SK-N-DZ (cell line): ENCODE measurements at places on chromosomes 13 and 19.

DNA sequence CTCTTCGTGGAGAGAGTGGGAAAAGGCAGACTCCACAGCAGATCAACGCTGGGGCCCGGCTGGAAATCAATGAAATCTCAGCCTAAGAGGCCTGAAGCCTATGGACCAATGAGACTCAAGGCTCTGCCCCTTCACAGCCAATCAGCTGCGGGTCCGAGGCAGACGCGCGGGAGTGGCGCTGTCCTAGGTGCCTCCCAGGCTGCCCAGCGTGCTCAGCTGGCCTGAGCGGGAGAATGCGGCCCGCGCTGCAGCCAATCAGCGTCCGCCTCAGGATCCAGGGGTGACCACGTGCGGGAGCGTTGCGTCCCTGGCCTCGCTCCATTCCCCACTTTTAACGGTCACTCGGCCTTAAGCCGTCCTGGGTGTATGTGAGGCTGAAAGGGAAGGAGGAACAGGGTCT lies at the start of gene ZBTB32:
Gene ZBTB32 (plus strand): TSS at position 341 of the 400 bp plus-strand sequence. CDS start 10,069 bp downstream, outside the sequence.
- DNase-seq = peak; percentile 46

DNA sequence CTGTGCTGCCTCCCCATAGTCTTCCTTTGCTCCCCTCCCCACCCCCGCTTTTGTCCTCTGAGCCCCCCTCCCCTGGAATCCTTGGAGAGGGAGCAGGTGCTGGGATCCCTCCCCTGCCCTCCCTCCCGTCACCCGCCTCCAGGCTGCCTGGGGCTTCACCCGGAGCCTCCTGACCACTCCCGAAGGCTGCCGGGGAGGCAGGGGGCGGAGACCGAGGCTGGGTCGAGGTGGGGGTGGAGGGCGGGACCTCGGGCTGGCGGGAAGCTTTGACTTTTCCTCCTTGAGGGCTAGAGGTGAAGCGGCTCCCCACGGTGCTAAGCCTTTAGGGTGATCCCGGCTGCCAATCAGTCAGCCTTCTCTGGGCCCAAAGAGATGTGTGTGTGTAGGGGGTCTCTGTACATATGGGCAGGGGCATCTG lies 1.5 kb downstream of the KMT5C start:
- peak; percentile 65 for DNase-seq

GRCh38 chr13:65188721-65189120 lies 2041.4 kb downstream of the PCDH9 start:
- DNase-seq = no peak

GRCh38 chr19:53868892-53869804 lies 1.5 kb downstream of the MYADM start:
- peak; percentile 89 for DNase-seq

- no peak for DNase-seq
Measured at GRCh38 chr13:91639330-91639729, 240.9 kb downstream of the GPC5 start.

DNA sequence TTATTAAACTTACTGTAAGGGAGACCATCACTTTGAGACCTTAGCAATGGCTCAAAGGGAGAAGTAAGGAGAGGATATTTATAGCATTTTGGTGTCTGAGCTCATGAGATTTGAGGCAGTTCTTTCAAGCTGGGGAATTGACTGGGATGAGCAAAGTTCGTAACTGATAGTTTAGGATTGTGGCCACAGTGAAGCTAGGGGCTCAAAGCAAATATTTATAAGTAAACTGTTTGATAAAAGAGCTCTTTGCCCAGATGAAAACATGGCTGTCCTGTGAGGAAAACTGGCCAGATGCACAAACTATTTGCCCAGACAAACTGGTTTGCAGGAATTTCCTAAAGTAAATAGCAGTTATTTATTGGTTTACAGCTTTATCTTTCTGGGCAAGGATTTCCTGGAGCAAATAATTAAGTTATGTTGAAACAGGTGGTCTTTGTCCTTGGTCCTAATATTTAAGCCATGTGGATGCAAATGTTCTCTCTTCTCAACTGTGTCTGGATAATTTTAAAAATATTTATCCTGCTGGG lies 59.7 kb upstream of the TMTC4 start:
- no peak for DNase-seq
